Activated CD4-positive, alpha-beta T cell treated with anti-CD3 and anti-CD28 coated beads for 24 hours (primary cell): ENCODE measurements at places on chromosomes 11 and 22.

GRCh38 chr11:72943664-72944063 lies 129.5 kb downstream of the ATG16L2 start:
- no peak for DNase-seq

DNA sequence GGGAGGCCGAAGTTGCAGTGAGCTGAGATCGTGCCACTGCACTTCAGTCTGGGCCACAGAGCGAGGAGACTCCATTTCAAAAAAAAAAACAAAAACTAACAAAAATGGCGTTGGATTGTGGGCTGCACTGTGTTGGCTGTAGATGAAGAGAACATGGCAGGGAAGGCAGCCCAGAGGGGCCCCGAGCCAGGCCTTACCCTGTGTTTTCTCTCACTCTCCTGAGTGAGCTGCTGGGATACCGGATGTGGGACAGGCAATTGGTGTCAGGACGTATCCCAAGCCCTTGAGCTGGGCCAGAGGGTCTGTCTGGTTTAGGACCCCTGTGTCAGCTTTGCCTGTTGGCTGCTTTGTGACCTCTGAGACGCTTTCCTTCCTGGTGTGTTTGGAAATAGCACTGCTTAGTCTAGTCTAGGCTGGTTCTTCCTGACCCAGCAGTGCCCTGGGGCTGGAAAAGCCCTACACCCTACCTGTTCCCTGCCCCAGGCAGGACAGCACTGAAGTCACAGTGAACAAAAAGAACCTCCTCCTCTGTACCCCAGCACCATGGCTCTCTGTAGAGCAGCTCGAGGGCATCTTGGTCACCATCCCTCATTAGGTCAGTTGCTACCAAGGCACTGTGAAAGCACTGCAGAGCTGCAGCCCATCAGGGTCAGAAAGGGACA lies 17.8 kb downstream of the CHADL start:
- no peak for DNase-seq

DNA sequence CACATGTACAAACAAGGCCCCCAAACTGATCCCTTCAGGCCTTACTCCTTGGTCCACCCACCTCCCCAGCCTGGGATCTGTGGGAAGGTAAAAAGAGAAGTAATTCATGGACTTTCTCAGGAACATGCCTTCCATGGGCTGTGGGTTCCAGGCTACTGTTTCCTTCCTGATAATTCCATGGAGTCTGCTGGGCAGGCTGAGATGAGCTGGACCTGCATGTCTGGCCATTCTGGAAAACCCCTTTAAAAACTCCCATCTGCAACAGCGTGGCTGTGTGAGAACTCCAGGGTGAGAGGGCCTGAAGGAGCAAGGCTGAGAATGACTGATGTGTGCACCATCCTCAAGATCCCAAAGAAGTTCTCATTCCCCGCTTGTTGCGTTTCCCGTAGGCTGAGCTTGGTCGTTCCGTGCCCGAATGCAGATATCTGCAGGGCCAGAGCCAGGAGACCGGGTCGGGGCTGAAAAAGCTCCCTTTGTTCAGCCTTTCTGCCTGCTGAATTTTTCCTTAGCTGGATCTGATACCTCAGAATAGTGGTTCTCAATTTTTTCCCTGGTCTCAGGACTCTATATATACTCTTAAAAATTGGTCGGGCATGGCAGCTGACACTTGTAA lies 72.9 kb downstream of the NAT10 start:
- no peak for DNase-seq

DNA sequence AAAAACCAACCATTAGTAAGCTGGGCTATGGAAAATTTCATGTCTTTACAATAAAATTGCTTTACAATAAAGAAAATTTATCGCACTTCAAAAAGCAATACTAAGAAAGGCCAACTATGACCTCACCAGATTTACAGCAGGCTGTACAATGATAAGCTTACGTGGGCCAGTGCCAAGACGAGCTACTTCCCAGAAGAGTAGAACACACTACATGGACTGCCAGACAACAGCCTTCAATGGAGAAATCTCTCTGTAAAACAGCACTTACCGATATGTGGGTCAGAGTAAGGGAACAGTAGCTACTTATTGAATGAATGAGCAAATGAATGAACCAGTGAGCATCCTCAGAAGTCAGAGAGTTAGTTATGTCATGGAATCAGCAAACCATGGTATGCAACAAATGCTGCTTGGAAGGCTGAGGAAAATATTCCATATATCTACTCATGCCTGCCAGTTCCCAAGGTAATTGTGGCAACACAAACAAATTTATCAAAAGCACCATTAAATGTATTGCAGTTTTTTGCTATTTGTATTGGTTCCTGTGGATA lies 74.4 kb downstream of the SLC36A4 start:
- no peak for DNase-seq

DNA sequence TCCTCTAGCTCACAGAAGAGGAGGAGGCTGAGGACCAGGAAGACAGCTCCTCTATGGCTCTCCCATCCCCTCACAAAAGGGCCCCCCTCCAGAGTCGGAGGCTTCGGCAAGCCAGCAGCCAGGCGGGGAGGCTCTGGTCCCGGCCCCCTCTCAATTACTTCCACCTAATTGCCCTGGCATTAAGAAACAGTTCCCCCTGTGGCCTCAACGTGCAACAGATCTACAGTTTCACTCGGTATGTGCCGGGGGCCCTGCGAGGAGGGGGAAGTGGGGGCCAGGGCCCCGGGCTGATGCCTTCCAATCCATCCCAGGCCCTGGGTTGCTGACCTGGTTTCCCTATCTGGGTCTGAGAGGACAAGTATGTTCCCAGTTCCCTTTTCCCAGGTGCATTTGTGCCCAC lies 7.9 kb downstream of the FOXR1 start:
- DNase-seq: no peak

DNA sequence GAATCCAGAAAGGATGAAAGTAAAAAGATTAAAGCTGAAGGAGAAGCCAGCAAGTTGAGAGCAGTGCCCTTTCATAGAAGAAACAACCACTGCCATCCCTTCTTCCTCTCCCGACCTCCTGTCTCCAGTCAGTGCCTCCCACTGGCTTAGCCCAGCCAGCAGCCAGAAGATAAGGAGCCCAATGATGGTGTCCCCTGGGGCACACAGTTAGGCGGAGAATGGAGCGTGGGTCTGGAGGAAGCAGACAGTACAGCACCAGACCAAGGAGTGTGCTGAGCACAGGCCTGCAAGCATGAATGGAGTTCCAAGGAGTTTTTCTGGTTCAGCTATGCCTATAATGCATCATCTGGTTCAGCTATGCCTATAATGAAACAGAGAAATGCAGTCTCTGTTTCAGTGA lies 54.3 kb upstream of the TNRC6B start:
- DNase-seq: no peak

DNA sequence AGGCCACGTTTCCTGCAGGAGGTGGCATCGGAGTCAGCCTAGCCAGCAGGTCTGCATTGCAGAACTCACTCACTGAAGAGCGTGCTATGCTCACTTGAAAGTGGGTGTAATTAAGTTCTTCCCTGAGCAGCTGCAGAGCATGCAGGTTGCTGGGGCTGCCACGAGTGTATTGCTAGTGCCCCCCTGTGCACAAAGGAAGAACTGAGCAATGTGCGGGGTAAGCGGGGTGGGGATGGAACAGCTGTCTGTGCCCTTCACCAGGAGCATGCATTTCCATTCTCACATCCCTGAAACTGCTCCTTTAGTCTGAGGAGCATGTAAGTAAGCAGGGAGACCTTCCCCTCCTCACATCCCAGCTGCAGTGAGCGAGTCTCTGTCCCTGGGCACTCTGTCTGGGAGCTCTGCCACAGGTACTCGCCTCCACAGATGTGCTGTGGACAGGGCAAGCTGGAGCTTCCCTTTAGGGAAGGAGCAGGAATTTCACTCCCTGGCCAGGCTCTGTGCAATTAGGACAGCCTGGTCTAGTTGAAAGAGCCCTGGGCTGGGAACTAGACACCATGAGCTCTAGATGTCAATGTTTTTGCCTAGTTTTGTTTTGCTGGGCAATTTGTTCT lies 1031.8 kb downstream of the NTM start:
- DNase-seq: no peak

GRCh38 chr11:3160252-3161031 lies 4.7 kb downstream of the OSBPL5 start:
- DNase-seq: no peak

DNA sequence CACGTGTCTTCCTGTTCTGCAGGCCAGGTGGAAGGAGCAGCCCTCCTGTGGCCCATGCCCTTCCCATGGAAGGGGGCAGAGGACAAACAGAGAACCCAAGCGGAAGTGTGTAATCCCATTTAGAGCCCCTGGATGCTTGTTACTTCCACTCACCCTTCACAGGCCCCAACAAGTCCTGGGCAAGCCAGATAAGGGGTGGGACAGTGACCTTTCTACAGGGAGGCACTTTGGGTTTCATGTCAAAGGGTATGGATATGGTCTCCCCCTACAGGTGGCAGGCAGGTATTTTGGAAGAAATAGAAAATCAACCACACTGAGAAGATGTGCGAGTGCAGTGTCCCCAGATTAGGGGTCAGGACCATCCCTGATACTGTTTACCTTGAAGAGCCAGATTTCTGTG lies 11.4 kb downstream of the MPEG1 start:
- DNase-seq: no peak

GRCh38 chr22:16917144-16918003 lies 90.6 kb downstream of the GAB4 start:
- DNase-seq: peak; percentile 65

DNA sequence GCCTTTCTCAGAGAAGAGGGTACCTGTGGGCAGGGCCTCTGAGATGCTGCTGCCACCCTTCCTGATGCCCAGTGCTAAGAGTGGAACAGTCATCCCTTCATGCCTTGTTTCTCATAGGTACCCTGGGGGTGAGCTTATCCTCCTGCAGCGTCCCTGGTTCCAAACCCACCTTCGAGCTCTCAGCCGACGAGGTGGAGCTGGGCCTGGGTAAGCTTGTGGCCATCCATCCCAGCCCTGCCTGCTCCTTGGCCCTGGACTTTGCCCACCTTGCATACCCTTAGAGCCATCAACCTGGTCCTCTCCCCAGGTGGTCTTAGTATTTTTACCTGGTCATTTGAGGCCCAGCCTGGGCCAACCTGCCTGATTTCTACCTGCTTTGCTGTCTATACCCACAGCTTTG lies 8.7 kb downstream of the TKFC start:
- DNase-seq: no peak

- DNase-seq: no peak
These were observed 622.5 kb downstream of the TBC1D22A start for GRCh38 chr22:47384977-47385376.

GRCh38 chr11:1630271-1630670 lies 696 bp downstream of the KRTAP5-5 start:
- DNase-seq: no peak

- DNase-seq: no peak
These were observed 1457.7 kb downstream of the BRD1 start for GRCh38 chr22:48369789-48370507.

GRCh38 chr22:22599248-22599647 lies 40.2 kb upstream of the PRAME start:
- no peak for DNase-seq

DNA sequence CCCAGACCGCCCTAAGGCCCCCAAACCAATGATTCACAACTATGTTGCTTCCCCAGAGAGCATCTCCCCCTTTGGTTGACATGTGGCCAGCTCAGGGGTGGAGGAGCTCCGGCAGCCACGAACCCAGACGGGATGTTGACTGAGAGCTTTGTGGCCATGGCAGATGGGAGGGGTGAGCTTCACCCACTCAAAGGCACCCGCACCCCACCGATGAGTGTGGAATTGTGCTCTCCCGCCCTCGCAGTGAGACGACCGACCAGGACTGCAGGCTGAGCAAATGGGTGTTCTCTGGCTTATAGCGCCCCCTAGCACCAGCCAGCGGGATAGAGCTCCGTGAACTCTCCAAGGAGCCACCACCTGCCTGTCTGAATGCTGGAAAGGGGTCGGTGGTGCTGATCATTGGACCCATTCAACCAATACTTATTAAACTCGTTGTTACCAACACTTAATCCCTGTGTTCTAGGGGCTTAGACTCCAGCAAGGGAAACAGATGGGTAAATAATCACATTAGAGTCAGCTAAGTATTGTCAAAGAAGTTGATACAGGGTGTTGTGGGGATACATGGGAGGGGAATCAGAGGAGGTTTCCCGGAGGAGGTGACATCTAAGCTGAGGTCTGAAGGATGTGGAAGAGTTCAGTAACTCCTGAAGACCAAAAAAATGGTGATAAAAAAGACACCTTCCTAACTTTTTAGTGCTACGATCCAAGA lies 4.5 kb upstream of the TIMP3 start:
- peak; percentile 40 for DNase-seq

DNA sequence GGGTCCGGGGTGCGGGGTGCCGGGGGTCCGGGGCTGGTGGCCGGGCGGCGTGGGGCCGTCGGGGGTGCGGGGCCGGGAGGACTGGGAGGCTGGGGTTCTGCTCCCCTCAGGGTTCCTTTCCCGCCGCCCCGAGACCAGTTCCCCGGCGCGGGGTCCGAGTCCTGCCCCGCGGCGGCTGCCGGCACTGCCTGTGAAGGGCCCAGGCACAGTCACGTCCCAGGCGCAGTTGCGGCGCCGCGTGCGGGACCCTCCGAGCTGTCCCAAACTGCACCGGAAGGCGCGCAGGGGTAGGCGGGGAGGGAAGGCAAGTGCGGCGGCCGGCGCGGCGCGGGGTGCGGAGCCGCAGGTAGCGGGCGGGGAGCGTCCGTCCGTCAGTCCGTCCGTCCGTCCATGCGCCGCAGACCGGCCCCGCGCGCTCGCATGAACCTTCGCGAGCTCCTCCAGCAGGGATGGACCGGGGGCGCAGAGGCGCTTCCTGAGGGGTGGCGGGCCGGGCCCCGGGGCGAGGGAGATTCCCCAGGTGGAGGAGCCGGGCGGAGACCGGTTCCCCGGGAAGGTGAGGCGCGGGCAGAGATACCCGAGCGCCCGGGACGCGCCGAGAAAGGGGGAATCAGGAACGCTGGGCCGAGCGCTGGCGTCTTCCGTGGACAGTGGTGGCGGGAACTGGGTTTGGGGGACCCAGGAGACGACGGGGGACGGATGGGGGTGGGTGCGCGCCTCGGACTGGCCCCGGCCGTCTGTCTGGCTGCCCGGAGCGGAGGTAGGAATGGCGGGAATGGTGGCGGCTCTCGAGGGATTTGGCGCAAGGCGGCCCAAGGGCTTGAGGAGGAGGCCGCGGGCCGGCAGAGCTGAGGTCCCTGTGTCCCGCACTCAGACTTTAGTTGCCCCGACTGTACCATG lies 3.1 kb upstream of the ADORA2A start:
- DNase-seq: no peak

DNA sequence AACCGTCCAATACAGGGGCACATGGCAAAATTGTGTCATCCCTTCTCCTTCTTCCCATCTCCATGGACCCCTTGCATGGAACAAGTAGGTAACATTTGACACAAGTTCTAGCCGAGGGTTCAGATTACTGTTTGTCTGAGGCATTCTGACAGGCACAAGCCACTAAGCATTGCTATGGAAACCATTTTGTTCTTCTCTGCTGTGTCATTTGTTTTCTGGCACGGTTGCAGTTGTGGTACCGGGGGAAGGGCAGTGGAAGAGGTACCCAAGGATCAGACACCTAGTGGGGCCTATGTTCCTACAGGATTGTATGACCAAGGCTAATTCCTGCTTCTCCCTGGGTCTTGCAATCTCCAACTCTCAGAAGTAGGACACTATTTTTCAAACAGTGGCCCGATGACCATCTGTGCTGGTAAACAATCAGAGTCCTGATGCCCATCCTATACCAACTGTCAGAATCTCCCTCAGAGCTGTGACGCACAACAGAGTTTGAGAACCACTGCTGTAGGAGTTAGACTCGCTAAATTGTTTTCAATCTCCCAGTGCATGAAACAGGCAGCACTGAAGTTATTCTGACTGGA lies 69.3 kb downstream of the KCNC1 start:
- no peak for DNase-seq

- DNase-seq: no peak
These were observed 115.0 kb upstream of the NARS2 start for GRCh38 chr11:78689585-78690153.

GRCh38 chr11:96237766-96238266 lies 105.2 kb downstream of the MAML2 start:
- DNase-seq: no peak

- no peak for DNase-seq
These were observed 55.7 kb downstream of the PHF21B start for GRCh38 chr22:44954149-44954548.
